ENCODE measurements at places on chromosomes 4 and X. TPM values are rescaled to one million over a fixed set of nuclear protein-coding genes. Genes with fewer than 3 reads are reported as not detected.
A peak's percentile ranks its signal among the peaks of the same experiment; 100 is the strongest.

Gene TLR6
- 5.9 TPM for polyA plus RNA-seq

GRCh38 chr4:81676537-81676936 is 204.8 kb upstream of the RASGEF1B start:
- no peak for DNase-seq

GRCh38 chr4:12873351-12873750 is 610.8 kb downstream of the RAB28 start:
- DNase-seq = no peak

- no peak for DNase-seq
These were observed 82.2 kb downstream of the MAML3 start for GRCh38 chr4:140071806-140072205.

DNA sequence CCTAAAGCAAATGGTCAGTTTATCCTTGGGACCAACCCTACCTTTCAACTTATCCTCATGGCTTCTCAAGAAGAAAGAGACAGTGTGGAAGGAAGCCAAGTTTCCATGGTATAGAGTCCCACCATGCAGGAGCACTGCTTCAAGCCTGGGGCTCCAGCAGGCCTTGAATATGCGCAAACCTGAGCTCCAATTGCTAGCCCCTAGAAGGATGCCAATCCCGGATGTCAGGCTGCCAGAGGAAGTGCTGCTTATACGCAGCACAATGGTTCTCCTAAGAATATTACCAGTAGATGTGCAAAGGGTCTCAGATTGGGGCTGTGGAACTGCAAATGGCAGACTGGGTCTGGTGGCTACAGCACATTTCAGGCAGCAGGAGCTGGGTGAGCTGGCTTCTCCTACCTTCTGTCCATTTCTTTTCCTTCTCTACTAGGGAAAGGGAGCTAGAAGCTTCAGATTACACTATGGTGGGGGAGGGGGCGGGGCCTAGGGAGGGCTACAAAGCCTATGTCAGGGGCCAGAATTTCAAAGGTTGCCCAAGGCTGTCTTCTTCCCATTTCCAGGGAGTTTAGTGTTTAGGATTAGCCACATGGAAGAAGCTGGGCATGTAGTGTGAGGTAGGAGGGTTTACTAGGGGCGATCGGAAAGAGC is 40.7 kb upstream of the CITED1 start:
- DNase-seq = no peak

Gene CD38
- 9.1 TPM for polyA plus RNA-seq

Gene SLAIN2
- 13.7 TPM for polyA plus RNA-seq

Gene GAGE2A
- polyA plus RNA-seq = not detected

- no peak for DNase-seq
These were observed 69.8 kb downstream of the FHDC1 start for GRCh38 chr4:153005899-153006381.

- DNase-seq = peak; percentile 61
These were observed 188.4 kb downstream of the SLC7A11 start for GRCh38 chr4:138053641-138054301.

Gene TMSB15C
- polyA plus RNA-seq = 0.79 TPM

GRCh38 chr4:20451986-20452385 is 200.3 kb downstream of the SLIT2 start:
- no peak for DNase-seq

- no peak for DNase-seq
These were observed 5.1 kb upstream of the CXCL9 start for GRCh38 chr4:76012388-76012801.

Gene DMD
- not detected for polyA plus RNA-seq

Gene ADH5
- 118 TPM for polyA plus RNA-seq

Gene EDNRA
- polyA plus RNA-seq = 0.16 TPM

- DNase-seq = no peak
These were observed 20.8 kb downstream of the ENPP6 start for GRCh38 chr4:184196730-184197385.

GRCh38 chr4:40980318-40980883 is 230.6 kb downstream of the NSUN7 start:
- no peak for DNase-seq

DNA sequence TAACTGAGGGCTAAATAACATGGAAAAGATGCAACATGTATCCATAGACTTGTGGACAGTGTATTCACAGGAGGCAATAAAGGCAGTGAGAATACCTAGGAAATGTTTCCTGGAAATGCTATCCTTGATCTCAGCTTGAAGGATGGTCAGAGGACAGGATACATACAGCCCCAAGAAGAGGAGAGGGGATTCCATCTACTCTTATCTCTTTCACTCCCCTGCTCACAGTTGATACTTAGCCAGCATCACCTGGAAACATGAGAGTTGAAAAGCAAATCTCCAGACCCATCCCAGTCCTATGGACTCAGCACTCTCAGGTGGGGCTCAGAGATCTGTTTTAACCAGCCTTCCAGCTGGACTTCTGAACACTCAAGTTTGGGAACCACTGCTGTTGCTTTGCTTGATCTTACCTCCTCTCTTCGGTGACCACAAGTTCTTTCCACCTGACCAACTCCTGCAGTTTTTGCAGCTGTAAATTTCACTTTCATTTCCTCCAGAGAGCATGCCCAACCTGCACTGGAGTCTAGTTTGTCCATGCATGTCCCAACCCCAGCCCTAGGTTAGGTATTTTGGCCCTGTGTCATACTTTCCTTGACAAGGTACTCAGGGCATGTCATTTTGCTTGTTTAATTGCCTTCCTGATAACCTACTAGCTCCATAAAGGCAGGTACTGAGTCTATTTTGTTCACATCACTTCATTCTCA is 10.4 kb downstream of the RELL1 start:
- no peak for DNase-seq

Gene GUCY1B1
- polyA plus RNA-seq = 0.14 TPM

- no peak for DNase-seq
These were observed 141.6 kb downstream of the KCNIP4 start for GRCh38 chr4:21806991-21807390.

Gene FGD1
- polyA plus RNA-seq = 5.6 TPM

Gene ARAP2
- polyA plus RNA-seq = 0.31 TPM

DNA sequence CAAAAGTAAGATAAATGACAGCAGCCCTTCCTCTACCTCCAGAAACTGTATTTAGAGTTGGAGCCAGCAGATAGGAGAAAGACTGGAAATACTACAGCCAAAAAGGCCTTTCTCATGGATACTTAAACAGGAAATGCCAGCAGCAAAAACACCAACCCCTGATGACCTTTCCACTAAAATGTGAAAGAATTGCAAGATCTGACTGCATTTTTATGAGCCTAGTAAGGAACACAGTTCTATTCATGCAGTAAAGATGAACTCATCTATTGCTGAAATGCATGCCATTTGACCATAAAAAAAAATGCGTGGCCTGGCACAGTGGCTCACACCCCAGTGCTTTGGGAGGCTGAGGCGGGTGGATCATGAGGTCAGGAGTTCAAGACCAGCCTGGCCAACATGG is 19.9 kb downstream of the ABCG2 start:
- DNase-seq = no peak

GRCh38 chr4:181559637-181560036 is 683.6 kb upstream of the TENM3 start:
- DNase-seq = no peak

Gene SLC4A4
- polyA plus RNA-seq = 1.8 TPM

- DNase-seq = peak; percentile 12
These were observed 2.7 kb upstream of the PHKA1 start for GRCh38 chrX:72716766-72717165.

Gene NLRP2B
- polyA plus RNA-seq = not detected

DNA sequence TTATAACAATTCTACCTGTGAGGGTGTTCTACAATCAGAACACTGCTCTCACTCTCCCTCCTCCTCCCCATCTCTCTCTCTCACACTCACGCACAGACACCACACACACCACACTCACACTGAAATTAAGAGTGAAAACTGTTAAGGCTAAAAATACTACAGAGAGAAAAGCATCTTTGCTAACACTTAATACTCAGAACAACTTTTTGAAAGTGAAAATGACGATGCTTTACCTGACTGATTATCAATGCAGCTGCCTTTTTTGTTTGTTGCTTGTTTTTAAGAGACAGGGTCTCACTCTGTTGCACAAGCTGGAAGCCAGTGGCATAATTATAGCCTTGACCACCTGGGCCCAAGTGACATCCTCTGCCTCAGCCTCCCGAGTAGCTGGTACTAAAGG is 222.4 kb downstream of the APBB2 start:
- no peak for DNase-seq

Gene HSFX3
- polyA plus RNA-seq = not detected

DNA sequence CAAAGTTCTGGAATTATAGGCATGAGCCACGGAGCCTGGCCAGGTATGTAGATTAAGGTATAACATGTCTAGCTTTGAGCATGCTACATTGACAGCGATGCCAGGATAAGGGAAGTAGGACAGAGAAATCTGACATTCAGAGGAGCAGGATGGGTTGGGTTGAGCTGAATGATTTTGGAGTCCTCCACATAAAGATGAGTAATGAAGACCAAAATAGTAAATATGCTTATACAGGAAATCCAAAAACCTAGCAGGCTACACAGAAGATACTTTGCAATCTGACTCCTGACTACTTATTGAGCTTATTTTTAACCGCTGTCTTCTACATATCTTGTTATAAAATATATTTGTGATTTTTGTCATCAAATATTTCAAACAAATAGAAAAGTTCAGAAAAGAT is 69.7 kb downstream of the PDGFC start:
- DNase-seq = no peak

DNA sequence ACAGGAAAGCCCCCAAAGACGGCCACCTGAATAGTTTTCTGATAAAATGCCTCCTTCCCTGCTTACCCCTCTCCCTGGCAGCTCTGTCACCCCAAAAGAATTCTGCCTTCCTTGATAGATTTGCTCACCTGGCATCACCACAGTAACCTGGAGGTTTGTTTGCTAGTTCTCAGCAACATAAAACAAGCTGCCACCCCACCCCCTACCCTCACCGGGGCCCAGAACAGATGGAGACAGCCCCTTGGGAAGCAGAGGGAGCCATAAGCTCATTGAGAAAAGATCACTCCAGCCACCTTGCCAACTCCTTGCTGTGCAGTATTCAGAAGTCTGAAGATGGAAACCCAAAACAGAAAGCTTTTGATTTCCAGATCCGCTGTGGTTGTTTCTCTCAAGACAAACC is 108.6 kb downstream of the DHX15 start:
- DNase-seq = no peak

- no peak for DNase-seq
These were observed 648 bp upstream of the SCD5 start for GRCh38 chr4:82799006-82799881.

Gene TEX13B
- not detected for polyA plus RNA-seq

- no peak for DNase-seq
These were observed 250.0 kb upstream of the NR3C2 start for GRCh38 chr4:148692242-148692641.

Gene SLC7A11
- polyA plus RNA-seq = 52.4 TPM

Gene MAGEB17
- not detected for polyA plus RNA-seq

- DNase-seq = peak; percentile 60
These were observed 67.0 kb upstream of the CXCL13 start for GRCh38 chr4:77538574-77539157.

GRCh38 chrX:120299928-120300327 is 11.3 kb downstream of the TMEM255A start:
- DNase-seq = peak; percentile 9

DNA sequence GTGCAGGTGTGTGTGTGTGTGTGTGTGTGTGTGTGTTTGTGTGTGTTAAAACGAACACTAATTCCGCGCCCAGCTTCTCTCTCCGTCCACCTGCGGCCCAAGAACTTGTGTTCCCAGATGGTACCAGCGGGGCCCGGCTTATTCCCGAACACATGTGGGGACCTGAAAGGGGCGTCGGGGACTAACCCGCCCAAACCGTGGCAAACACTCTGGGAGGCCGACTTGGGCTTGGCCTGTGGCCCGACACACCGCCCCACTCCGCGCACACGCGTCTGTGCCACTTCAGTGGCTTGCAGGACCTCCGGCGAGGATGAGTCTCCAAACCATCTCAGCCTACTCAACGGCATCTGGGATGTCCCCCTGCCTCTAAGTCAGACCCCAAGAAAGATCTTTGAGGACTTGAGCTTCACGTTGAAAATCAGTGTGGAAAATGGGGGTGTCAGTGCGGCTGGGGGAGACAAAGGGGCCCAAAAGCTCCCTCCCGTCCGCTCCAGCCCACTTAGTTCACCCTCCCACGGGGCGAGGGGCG is 790 bp upstream of the HHIP start:
- DNase-seq = no peak

Gene RBM46
- not detected for polyA plus RNA-seq

Gene ABCG2
- polyA plus RNA-seq = 29.0 TPM

DNA sequence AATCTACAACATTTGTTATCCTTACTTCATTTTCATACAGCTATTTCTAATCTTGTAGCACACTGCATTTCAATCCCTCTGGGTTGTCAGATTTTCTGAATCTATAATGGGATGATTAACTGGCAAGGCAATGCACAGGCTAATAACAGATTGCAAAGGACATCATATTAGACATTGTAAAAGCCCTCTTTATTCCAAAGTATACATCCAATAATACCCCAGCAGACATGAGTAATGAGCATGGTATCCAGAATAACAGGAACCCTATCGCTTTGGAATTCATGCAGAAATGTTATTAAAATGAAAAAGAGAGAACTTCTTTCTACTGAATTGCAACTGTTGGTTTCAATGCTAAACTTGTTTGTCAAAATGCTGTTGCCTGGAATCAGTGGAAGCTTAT is 122.9 kb downstream of the C4orf33 start:
- DNase-seq = no peak

Gene SSX4
- not detected for polyA plus RNA-seq

Gene SPANXA2
- polyA plus RNA-seq = 0.18 TPM

Gene UGT2A1
- polyA plus RNA-seq = not detected

GRCh38 chrX:153636716-153637115 is 10.3 kb upstream of the DUSP9 start:
- DNase-seq = no peak

Gene APELA
- polyA plus RNA-seq = not detected

Gene RHOXF2B
- not detected for polyA plus RNA-seq

Gene MAGEE2
- polyA plus RNA-seq = not detected

DNA sequence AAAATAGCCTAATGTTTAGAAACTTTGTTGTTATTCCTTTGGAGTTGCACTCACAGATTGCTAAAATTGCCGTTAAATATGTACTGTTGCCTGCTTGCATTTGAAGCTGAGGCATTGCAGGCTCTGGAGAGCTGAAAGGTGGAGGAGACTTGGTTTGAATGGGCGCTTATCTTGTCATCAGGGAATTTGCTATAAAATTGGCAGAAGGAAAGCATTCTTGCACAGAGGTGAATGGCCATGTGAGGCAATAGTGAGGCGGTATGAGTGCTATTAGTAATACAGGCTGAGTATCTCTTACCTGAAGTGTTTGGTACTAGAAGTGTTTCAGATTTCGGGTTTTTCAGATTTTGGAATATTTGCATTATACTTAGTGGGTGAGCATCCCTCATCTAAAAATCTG is 41.3 kb downstream of the TRAPPC11 start:
- DNase-seq = no peak
